MCF 10A (cell line): ENCODE measurements at places on chromosomes 5 and 9. TPM values are rescaled to one million over a fixed set of nuclear protein-coding genes. Genes with fewer than 3 reads are reported as not detected.

The GLRA1 gene
- total RNA-seq = not detected in 2 replicates

- DNase-seq = no peak
Observed at GRCh38 chr5:160925281-160925680, 73.3 kb upstream of the ATP10B start.

- peak; percentile 78 for DNase-seq
Observed at GRCh38 chr5:132506094-132506692, 15.6 kb upstream of the IRF1 start.

- no peak for DNase-seq
Observed at GRCh38 chr5:44783634-44784315, 25.0 kb upstream of the MRPS30 start.

The RFESD gene
- total RNA-seq = 4.2 and 5.9 TPM in 2 replicates

The DRD1 gene
- total RNA-seq = not detected in 2 replicates

DNA sequence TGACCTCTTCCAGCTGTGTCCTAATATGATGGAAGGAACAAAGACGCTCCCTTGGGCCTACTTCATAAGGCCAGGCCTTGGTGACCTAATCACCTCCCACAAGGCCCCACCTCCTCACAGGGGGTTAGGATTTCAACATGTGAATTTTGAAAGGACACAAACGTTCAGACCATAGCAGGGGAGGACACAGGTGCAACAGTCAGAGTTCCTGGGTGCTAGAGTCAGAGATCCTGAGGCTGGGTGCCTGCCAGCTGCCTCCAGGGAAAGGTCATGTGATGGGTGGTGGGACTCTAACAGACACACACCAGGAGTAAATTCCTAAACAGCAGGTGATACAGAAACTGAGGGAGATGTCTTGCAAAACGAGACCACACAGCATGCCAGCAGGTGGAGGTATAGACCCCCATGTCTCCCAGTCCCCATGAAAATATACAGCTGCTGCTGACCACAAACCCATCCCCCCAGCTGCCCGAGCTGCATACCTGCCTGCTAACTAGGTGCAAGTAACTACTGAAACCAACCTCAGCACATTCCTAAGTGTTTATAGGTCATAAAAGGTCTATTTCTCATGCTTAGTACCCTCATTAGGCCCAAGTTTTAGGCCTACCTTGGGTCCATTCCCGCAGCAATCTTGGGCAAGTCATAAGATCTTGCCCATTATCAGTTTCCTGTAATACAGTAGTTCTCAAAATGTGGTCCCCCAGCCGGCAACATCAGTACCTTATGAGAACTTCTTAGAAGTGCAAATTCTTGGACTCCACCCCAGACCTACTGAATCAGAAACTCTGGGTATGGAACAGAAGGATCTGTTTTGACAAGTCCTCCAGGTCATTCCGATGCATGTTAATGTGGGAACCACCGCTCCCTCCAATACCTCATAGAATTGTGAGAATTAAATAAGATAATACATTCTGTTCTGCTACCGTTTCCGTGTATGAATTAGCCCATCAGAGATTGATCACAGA, 245.3 kb downstream of the ENC1 start:
- DNase-seq = peak; percentile 86

The PCDHAC2 gene
- 9.3 and 12.3 TPM in 2 replicates for total RNA-seq

The WDR70 gene
- total RNA-seq = 31.3 and 37.6 TPM in 2 replicates

- no peak for DNase-seq
Observed at GRCh38 chr5:147483188-147483790, 26.6 kb downstream of the DPYSL3 start.

GRCh38 chr5:75588666-75589065, 22.6 kb upstream of the ANKDD1B start:
- DNase-seq = no peak

DNA sequence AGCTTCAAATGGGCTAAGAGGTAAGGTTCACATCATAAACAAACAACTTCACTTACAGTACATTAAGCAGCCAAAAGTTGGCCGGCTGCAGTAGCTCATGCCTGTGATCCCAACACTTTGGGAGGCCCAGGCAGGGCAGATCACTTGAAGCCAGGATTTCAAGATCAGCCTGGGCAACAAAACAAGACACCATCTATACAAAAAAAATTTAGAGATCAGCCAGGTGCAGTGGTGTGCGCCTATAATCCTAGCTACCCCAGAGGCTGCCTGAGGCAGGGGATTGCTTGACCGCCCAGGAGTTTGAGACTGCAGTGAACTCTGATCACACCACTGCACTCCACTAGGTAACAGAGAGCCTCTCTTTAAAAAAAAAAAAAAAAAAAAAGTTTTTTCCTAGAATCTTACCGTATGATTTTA, 16.9 kb downstream of the UBTD2 start:
- DNase-seq = no peak

DNA sequence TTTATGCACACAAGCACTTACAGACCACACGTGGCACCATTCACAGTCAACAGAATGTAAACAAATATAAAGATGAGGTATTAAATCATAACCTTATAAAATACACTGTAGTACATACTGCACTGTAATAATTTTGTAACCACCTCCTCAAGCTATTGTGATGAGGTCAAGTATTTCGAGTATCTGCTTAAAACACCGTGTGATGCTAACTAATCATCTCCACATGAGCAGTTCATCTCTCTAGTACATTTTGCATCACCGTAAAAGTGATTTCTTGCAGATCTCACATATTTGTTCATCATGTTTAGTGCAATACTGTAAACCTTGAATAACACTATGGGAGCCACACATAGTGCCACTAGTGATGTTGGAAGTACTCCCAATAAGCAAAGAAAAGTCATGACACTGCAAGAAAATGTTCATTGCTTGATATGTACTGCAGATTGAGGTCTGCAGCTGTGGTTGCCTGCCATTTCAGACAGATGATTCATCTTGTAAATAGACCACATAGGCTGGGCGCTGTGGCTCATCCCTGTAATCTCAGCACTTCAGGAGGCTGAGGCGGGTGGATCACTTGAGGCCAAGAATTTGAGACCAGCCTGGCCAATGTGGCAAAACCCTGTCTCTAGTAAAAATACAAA, 44.3 kb downstream of the FOXB2 start:
- DNase-seq = peak; percentile 80

DNA sequence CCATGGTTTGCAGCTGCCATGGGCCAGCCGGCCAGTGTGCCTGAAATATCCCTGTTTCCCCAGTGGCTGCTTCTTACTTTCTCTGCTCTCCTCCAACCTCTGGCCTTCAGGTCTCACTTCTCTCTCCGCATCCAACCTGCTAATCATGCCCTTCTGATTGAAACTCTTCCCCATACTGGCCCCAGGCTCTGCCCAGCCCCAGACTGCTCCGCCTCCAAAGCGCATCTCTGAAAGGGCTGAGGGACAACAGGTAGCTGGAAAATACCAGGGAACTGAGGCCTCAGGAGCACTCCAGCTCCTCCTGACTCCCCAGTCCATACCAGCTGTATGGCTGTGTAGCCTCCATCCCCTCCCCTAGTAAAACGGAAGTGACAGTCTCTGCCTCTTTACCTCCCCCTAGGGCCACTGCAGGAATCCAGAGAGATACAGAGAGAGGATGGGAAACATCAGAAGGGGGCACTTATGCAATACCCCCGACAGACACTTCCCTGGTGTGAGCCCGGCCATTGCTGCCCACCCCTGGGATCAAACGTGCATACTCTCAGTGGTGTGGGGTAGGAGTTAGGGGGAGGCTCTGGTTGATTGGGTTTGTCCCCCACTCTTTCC, 34.2 kb downstream of the PAX5 start:
- DNase-seq = no peak

- DNase-seq = no peak
Observed at GRCh38 chr5:134444941-134445471, 33.3 kb upstream of the CDKN2AIPNL start.

DNA sequence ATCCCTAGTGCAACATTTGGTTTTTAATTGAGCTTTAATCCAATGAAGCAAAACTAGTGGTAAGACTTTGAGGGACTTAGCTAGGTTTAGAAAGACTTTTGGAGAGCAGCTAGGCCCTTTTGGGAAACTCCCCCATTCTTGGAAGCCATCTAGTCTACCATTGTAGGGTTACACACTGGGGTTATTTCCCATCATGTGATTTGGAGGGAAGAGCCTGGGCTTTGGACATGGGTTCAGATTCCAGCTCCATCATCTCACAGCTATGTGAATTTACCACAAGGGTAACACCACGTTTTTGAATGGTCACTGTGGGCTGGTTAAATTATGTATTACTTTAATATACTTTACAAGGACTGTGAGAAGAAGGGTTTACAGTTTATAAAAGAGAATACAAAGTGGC, 18.3 kb upstream of the TNFSF15 start:
- no peak for DNase-seq

GRCh38 chr9:124510650-124511425, 3.6 kb upstream of the NR5A1 start:
- peak; percentile 13 for DNase-seq

DNA sequence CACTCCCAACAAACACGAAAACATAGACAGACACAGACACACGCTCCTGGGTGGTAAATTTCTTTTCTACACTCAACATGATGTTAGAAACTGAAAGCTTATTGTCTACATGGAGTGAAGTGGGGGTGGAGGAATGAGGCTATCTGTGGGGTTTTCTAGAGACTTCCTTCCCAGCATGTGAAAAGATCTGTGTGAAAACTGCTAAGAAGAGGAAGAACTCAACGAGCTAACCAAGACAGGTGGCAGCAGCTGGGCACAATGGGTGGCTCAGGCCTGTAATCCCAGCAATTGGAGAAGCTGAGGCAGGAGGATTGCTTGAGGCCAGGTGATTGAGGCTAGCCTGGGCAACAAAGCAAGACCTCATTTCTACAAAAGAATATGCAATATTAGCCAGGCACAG, 7.6 kb downstream of the FYB1 start:
- no peak for DNase-seq
